ENCODE measurements at places on chromosomes 5 and 9.

DNA sequence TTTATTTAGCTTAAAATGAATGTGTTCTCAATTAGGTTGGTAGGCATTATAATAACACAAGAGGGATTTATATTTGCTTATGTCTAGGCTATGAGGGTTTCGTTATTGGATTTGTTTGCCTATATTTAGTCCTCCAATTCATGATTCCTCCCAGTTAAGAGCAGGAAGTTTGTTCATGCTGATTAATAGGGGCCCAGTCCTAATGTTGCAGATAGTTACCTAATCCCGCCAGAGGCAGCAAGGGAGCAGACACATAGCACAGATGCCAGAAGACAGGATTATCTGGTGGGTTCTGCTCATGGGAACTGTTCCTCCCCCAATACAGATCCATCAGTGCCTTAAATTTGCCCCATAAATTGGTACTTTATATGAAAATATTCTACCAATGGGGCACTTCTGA is 100.8 kb upstream of the TLE4 start:
- no peak for DNase-seq

GRCh38 chr9:36987891-36988290 is 46.2 kb downstream of the PAX5 start:
- no peak for DNase-seq

- DNase-seq = no peak
Measured at GRCh38 chr5:39205550-39205949, 13.8 kb downstream of the FYB1 start.

- no peak for DNase-seq
Measured at GRCh38 chr5:58151414-58151813, 308.5 kb downstream of the PLK2 start.

- DNase-seq = peak; percentile 68
Measured at GRCh38 chr5:147098233-147098790, 136.5 kb upstream of the STK32A start.

DNA sequence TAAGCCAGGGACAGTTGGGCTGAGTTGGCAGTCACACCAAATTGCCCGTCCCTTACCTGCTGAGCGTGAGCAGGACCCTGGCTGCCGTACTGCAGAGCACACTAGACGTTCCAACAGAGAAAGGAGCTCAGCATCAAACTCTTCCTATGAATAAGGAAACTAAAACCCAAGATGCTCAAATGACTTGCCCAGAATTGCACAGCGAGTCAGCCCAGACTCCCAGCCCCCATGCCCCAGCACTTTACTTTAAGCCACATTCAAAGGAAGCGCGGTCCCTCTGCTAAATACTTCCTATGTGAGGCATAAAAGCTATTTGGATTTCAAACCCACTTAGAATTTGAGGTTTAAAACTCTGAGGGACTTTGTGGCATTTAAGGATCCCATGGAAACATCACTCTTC is 23.9 kb downstream of the PAX5 start:
- no peak for DNase-seq

GRCh38 chr5:108617467-108618435 is 129.9 kb upstream of the FER start:
- DNase-seq = no peak

DNA sequence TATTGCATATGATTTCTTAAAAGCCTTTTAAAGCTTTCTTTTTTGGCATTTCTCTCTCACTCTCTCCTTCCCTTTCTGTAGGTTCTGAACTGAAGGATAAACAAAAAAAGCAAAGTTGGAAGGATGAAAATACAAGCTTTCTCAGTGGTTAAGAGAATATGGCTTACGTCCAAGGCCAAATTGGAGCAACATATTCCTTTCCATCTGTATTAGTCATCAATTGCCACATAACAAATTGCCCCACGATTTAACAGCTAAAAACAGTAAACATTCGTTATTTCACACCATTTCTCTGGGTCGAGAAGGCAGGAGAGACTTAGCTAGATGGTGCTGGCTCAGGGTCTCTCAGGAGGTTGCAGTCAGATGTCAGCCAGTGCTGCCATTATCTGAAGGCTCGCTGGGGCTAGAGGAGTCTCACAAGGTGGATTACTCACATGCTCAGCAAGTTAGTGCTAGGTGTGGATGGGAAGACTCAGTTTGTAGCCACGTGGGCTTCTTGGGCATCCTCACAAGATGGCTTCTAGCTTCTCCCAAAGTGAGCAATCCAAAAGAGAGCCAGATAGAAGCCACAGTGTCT is 2.0 kb upstream of the ROR2 start:
- no peak for DNase-seq

GRCh38 chr5:55136521-55136920 is 23.4 kb upstream of the GPX8 start:
- DNase-seq = no peak

GRCh38 chr9:77731008-77731698 is 83.0 kb upstream of the GNA14 start:
- DNase-seq = peak; percentile 72

DNA sequence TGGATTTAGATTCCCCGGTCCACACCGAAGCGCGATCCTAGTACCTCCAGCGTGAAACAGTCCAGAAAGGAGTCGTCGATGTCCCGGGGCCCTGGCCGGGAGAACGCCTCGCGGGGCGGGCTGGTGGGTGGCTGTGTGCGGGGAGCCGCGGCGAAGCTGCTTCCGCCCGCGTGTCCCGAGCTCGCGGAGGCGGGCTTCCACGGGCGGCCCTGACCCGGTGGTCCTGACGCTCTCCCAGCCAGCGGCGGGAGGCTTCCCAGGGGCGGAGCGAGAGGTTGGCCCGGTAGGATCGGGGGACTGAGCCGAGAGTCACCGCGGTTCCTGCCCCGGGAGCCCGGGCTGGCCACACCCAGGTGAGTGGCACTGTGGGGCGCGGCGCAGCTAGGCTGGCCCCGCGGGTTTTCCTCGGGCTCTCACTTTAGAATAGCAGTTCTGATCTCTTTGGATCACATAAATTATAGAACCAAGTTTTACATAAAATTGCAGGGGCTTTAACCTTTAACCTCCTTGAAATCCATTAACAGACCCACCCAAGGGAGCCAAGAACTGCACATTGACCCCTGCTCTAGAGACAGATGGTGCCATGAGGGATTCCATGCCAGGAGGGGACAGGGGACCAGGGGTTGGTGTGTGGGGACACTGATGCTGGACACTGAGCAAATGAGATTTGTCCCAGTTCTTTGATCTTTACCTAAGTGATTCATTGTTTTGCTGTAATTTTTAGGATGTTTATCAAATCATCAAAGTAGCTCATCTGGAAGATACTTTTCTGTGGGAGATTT is 29.2 kb upstream of the IL31RA start:
- DNase-seq = peak; percentile 18

GRCh38 chr9:98558575-98558974 is 150.2 kb downstream of the GABBR2 start:
- peak; percentile 19 for DNase-seq

DNA sequence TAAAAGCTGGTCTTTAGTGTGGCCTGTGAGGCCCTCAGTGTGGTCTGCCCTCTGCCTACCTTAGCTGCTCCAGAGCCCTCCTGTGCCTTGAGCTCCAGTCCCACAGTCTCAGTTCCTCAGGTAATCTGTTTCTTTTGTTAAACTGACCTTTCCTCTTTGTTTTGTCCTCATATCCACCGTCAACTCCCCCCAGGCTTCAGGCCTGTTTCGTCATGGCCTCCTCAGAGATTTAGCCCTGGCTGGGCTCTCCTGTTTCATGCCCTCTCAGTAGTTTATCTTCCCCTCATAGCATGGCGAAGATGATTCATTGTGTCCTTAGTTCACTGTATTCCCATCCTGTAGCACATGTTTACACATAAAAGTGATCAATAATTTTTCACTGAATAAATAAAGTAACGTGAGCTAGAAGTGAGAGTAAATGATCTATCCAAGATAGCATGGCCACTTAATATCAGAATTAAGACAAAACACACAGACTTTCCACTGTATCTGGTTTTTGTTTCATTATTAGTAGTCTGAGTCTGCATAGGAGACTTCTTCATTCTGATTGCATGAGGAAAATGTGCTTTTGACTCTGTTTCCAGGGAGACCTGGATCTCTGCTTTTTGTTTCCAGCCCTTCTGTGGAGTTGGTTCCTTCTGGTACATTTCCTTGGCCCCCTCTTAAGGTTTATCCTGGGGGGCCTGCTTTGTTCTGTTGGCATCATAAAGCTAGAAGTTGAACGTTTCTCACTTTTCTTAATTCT is 70.5 kb downstream of the SNX24 start:
- DNase-seq = no peak

- DNase-seq = no peak
Measured at GRCh38 chr5:148989567-148989966, 73.3 kb downstream of the SH3TC2 start.

GRCh38 chr5:53397845-53398244 is 82.6 kb upstream of the FST start:
- peak; percentile 1 for DNase-seq

- DNase-seq = no peak
Measured at GRCh38 chr5:125655156-125655555, 768.1 kb upstream of the GRAMD2B start.

DNA sequence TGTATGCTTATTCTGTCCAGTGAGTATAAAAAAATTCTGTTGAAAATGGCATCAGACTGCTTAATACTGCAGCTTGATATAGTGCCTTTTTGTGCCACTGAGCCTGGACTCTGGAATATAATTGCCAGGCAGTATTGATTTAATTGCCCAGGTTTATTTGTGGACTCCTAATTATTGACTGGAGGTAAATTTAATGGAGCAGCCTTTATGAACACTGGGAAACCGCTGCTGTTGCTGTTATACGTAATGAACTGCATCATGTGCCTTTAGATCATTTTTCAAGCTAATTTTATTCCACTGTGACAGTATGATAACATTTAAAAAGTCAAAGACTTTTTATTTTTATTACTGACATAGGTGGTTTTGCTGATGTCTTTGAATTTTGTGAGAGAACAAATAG is 90.2 kb upstream of the SH3GL2 start:
- no peak for DNase-seq

GRCh38 chr5:29114331-29114768 is 2076.0 kb upstream of the CDH9 start:
- DNase-seq = no peak

- no peak for DNase-seq
Measured at GRCh38 chr5:113276001-113276400, 158.8 kb downstream of the TSSK1B start.

Data from thyroid gland (tissue), 4 donors.